Trophoblast cell (in vitro differentiated cells and primary cell): ENCODE measurements at places on chromosomes 2 and 18.

- no peak for DNase-seq
These were observed 33.8 kb downstream of the GPC1 start for GRCh38 chr2:240469239-240469636.

GRCh38 chr2:88669482-88670214, 21.8 kb upstream of the RPIA start:
- DNase-seq, result peak; percentile 74

- no peak for DNase-seq
These were observed 91.3 kb upstream of the GLS start for GRCh38 chr2:190789074-190790004.

DNA sequence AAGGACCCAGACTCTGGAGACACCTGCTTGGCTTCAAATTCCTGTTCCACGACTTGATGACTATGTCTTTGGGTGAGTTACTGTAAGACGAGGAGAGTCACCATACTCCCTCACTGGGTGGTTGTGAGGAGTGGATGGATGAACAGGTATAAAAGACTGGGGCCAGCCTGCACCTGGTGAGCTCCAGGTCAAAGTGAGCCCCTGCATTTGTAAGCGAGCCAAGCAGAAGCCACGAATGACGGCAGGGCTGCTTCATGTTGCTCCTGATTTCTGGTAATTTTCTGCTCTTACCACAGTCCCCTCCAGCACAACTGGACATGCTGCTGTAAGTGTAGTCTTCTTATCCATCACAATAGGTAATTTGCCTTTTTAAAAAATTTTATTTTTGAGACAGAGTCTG, 86.6 kb downstream of the POLR1A start:
- no peak for DNase-seq

GRCh38 chr2:121486191-121486790, 44.4 kb upstream of the RNU4ATAC start:
- no peak for DNase-seq

DNA sequence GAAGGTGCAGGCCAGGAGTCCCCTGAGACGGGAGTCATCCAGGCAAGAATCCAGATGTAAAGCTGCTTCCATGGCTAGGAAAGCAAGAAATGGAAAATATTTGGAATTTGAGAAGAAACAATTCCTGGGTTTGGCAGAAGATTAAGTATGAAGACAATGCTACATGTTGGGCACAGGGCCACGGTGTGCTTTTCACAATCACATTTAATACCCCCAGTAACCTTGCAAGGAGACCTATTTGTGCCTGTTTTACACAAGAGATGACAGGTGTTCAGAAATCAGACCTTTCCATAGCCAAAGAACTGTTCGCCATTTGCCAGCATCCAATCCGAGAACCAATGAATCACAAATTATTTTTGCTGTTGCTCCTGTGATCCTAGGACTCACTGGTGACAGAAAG, 50.5 kb downstream of the KCTD1 start:
- DNase-seq, result no peak

GRCh38 chr18:77967791-77968190, 718.1 kb downstream of the GALR1 start:
- no peak for DNase-seq

DNA sequence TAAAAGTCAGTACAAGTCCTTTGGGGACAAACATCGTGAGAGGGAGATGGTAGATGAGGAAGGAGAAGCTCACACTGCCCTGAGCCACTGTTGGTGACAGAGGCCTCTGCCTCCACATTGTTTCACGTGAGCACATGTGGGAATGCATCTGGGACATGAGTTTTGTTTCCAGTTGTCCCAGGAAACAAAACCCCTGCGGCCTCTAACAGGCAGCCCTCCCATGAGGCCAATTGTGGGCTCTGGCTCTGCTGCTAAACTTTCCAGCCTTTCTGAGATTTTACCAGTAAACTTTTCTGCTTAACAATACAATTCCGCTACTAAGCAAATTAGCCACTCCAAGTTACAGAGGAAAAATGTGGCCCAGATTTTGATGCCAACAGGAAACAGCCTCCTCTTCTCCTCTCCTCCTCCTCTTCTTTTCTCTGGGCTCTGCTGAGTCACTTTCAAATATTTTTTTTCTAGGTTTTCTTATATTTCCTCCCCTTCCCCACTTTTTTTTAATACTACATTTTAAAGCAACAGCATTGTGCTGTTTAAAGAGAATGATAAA, 23.4 kb upstream of the LRRC30 start:
- no peak for DNase-seq

- no peak for DNase-seq
These were observed 102.6 kb upstream of the NDUFV2 start for GRCh38 chr18:8999872-9000271.

DNA sequence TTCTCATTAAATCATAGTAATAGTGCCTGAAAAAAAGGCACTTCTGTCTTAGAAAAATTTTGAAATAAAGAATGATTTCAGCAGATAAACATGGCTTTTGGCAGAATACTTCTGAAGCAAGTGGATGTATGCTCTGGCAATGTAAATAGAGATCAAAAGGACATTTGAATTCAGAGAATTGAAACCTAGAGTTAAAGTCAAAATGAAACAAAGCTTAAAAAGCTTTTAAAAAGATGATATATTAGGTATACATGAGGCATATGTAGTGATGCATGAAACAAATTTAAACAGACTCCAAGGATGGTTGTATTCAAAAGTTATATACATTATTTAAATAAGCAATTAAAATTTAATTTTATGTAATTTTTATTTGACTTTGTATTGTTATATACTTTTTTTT, 1344.5 kb upstream of the TMEFF2 start:
- DNase-seq, result no peak

DNA sequence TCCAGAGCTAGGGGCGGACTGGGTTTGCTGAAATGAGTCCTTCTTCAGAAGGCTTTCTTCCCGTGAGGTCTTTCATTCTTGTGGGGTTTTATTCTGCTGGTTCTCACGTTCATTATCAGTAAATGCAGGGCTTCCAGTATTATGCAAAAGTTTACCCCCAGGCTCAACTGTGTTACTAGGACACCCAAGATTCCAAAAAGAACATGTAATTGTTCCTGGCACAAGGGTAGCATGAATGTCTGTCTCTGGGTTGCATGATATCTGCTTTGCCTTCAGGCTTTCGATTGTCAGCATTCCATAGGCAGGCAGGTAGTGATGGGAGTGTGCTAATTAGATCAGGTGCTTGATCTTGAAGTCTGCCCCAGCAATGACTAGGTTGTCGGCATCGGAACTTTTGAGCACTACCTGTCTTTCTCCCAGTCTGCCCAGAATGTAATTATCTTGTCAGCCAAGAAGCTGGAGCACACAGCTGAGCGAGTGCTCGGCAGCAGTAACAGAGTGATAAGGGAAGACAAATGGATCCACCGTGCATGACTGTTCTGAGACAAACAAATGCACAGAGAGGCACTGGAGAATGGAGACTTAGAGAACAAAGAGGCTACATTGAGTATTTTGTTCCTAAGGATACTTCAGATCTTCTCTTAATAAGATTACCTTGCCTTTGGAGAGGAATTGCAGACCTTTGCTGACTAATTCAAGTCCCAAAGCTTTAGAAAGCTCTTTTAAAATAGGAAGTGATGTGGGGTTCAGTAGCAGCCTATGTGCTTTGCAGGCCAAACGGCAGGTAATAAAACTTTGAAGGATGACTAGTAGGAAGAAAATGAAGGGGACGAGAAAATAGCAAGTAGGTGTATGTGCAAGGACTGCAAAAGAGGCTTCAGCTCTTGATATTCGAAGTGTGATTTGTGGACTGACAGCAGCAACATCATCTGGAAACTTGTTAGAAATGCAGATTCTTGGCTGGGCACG, 41.9 kb downstream of the ITGB6 start:
- peak; percentile 99 for DNase-seq

DNA sequence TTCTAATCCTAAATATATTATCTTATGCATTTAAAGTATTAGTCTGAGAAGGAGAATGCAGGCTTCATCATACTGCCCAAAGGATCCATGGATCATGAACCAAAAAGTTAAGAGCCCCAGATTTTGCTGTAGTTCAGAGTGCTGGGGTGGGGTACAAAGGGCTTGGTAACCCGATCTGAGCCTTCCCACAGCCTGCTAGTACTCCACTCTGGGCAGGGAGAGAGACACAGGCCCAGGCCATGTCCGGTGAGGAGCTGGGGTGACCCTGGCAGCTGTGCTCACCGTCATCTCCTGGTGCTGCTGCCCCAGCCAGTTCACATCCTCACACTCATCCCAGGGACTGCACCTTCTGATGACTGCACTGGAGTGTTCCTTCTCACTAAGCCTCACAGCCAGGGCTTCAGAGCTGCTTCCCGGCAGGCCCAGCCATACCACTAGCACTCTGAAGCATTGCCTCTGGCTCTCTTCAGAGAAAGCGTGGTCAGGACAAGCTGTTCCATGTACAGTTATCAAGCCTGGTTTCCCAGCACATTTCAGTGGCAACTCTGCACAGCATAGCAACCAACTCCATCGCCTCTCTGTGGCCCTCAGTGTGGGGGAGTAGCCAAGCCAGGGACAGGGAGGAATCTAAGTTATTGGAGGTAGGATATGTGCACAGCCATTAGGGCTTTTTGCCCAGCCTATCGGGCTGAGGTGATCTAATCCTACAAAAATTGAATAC, 189.0 kb upstream of the CTAGE1 start:
- no peak for DNase-seq

DNA sequence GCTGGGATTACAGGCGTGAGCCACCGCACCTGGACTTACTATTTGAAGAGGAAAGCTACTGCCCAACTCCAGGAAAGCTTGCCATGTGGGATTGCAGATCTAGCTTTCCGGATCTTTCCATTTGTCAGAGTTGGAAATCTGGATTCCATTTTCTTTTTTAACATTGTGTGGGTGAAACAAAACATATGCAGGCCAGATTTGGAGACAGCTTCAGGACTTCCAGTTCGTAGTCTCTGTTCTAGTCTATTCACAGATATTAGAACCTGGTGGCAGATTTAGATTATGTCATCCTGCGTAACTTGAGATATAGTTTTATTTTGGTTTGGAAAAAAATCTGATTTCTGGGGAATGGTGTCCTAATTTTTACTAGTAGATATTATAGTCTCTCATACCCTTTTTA, 70.5 kb downstream of the ZNF236 start:
- DNase-seq, result no peak

GRCh38 chr2:27762951-27763906, 8.3 kb upstream of the MRPL33 start:
- DNase-seq, result no peak

DNA sequence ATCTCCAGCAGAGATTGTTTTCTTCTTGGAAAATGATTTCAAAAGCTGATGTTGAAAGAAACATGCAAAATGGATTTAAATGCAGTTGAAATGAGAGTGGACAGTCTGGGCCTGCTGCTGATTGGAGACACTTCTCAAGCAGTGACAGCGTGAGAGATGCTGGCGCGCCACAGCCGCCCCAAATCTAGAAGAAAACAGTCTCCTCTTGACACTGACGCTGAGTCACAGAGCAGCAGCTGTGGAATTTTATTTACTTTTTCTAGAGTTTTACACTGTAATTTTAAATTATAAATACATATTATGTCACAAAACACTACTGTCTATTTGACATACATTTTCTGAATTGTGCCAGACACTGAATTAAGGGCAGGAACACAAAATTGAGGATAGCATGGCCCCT, 121.8 kb upstream of the TMEM200C start:
- DNase-seq, result no peak

- no peak for DNase-seq
These were observed 53.0 kb upstream of the CCDC150 start for GRCh38 chr2:196586511-196586991.

- DNase-seq, result no peak
These were observed 229.4 kb upstream of the MYT1L start for GRCh38 chr2:2560374-2561015.

DNA sequence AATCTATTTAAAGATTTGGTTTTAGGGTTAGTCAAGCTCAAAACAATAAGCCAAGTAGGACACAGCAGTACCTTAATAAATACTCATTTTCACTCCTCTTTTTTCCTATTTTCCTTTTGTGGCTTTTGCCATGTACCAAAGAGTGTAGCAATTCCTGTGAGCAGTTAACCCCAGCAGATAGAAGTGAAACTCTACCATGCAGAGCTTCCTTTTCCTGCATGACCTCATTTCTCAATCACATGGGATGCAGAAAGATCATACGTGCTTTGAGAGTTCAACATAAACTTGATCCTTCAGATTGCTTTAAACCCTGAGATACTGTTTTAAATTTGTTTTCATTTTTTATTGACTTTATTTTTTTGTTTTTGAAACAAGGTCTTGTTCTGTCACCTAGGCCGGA, 99.1 kb upstream of the ARHGAP15 start:
- no peak for DNase-seq

DNA sequence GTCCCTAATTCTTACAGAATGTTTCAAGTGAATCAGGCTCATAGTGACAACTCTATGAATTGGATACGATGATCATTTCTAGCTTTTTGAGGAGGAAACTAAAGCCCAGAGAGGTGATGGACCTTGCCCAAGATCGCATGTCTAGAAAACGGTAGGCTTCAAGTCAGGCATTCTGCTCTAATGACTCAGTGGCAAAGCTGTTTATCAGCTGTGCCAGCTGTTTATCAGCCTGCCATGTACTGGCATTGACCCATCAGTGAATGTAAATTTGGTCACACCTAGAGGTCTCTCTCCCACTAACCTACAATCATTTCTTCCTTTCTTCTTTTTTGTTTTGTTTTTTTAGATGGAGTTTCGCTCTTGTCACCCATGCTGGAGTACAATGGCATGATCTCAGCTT, 6.1 kb upstream of the DAW1 start:
- DNase-seq, result no peak

- no peak for DNase-seq
These were observed 3.8 kb downstream of the LIPT1 start for GRCh38 chr2:99158599-99158998.

DNA sequence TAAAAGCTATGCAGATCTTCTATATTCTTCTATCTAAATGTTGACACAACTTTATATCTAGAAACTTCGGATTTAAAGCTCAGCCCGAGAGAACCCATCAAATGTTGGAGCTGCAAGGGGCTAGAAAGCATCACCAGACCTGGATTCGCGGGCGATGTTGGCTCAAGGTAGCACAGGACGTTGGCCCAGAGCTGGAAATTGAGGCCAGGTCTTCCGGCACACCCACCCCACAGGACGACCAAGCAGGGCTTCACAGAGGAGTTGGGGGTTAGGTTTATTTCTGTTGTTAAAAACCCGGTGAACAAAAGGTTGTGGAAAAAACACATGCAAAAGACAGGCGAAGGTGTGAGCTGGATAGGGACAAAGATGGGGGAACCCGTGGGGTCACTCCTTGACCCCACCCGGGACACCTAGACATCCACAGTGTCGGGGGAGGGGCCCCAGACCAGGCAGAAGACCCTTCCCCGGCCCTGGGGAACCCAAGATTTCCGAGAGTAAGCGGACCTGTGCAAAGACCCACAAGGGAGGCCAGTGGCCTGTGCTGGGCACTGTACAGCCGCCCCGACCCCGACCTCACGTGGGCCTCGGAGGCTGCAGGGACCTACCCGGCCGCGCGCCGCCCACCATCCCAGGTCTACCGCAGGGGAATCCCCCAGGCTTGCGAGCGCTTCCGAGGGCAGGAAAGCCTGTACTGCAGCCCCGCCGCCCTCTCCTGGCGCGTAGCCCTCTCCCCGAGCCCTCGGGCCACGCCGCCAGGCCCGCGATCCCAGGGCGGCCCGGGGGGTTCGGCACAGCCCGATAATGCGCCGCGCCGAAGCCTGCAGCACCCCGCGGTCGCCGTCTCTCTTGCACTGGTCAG, 1.8 kb upstream of the AGBL5 start:
- peak; percentile 68 for DNase-seq

GRCh38 chr18:67132919-67133318, 383.6 kb downstream of the DSEL start:
- DNase-seq, result no peak

GRCh38 chr2:54681416-54681815, 42.0 kb upstream of the EML6 start:
- DNase-seq, result no peak
